ENCODE measurements at places on chromosomes 11 and 22.

GRCh38 chr11:102168481-102168880, 58.2 kb downstream of the YAP1 start:
- no peak for DNase-seq

GRCh38 chr11:34680206-34680605, 59.3 kb downstream of the EHF start:
- DNase-seq: peak; percentile 50

- DNase-seq: no peak
Measured at GRCh38 chr11:30447058-30447640, 124.2 kb downstream of the ARL14EP start.

- DNase-seq: no peak
Measured at GRCh38 chr11:60338053-60338452, 11.0 kb downstream of the MS4A6E start.

- no peak for DNase-seq
Measured at GRCh38 chr11:114128399-114128798, 68.9 kb downstream of the ZBTB16 start.

DNA sequence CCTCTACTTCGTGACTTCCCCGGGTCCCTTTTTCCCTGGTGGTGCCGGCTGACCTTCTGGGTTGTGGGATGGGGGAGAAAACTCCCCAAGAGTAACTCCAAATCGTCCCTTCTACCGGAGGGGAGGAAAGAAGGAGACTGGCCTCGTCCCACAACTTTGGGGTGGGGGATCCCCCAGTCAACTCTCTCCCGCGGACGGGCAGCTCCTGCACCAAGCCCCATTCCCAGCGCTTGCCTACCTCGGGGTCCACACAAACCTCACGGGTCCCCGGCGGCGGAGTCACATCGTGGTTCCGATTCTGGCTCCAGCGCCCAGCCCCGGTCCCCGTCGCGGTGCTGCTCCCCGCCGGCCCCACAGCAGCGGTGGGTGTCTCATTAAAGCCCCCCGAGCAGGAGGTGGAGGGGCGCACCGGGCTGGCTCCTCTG, 317 bp downstream of the BDNF start:
- no peak for DNase-seq

GRCh38 chr11:112229746-112230433, 3.7 kb downstream of the PTS start:
- DNase-seq: peak; percentile 82

DNA sequence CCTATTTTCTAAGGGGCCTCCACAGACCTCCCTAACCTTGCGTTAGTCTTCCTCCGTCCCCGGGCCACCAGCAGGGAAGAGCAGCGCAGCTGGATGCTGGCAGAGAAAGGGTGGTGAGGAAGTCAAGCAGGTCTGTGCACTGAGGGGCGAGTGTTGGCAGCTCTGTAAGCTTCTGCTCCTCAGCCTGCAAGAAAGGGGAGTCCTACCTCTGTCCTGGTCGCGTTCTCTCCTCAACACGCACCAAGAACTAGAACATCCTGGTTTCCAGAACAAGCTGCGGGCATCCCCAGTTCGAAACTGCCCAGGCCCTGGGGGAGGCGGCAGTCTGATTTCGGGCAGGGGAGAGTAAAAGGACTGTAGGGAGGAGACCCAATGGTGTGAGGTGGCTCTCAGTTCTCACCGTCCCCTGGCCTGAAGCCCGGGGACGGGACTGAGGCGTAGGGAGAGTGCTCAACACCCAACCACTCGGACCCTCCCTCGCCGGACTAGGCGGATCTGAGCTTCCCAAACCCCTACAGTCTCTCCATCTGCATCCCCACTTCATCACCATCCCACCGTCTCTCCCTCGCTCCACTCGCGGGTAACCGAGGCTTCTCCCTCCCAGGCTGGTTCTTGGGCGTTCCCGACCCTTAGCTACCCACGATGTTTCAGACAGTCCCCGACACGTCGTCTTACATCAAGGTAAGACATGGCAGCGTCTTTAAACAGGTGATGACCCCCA, 7.7 kb upstream of the FLI1 start:
- no peak for DNase-seq

DNA sequence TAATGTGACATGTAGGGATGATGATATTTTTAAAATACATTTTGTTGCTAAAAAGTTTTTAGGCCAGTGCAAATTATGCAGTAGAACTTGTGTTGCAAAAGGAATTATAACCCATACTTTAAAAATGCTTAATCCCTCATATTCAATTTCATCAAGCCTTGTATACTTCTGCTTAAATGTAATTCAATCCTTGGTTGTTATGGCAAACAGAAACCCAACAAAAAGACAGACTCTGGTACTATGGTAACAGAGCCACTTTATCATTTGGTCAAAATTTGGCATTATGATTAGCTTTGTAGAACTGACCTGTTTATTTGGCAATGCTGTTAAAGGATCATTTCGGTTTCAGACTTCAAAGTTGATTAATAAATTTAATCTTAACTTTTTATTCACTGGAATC, 284.8 kb downstream of the TMEM135 start:
- no peak for DNase-seq

DNA sequence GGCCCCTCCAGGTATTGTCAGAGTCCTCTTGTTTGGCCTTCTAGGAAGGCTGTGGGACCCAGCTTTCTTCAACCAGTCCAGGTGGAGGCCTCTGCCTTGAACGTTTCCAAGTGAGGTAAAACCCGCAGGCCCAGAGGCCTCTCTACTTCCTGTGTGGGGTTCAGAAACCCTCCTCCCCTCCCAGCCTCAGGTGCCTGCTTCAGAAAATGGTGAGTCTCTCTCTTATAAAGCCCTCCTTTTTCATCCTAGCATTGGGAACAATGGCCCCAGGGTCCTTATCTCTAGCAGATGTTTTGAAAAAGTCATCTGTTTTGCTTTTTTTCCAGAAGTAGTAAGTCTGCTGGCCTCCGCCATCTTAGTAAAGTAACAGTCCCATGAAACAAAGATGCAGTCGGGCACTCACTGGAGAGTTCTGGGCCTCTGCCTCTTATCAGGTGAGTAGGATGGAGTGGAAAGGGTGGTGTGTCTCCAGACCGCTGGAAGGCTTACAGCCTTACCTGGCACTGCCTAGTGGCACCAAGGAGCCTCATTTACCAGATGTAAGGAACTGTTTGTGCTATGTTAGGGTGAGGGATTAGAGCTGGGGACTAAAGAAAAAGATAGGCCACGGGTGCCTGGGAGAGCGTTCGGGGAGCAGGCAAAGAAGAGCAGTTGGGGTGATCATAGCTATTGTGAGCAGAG, at the start of gene CD3E:
Gene CD3E, plus strand, starts transcription at position 163 of the 681 bp plus-strand sequence. Its CDS starts 223 bp downstream, at position 386.
- no peak for DNase-seq

- DNase-seq: peak; percentile 82
Measured at GRCh38 chr22:20979243-20979809, 2.8 kb upstream of the LZTR1 start.

- DNase-seq: no peak
Measured at GRCh38 chr22:37734964-37735451, 38.2 kb downstream of the TRIOBP start.

- no peak for DNase-seq
Measured at GRCh38 chr11:76102802-76103201, 103.5 kb downstream of the WNT11 start.

DNA sequence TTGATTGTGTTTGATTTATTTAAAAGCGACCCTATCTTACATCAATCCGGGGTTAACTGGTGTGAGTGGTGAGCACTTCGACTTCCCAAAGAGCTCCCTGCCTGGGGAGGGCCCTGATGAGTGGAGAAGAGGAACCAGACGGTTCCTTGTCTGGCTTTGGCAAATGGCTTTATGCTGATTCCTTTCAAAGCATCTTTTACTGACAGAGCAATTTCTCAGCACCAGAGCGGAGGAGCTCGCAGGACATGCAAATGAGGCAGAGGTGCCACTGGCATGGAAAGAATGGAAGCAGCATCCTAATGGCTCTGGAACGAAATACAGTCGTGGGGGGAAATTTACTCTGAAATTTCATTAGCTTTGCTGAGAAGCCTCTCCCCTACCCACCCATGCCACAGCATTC, 410.9 kb upstream of the B3GAT1 start:
- no peak for DNase-seq

GRCh38 chr11:101916422-101916821, at the start of gene ANGPTL5:
Gene ANGPTL5 (minus strand): TSS chr11:101916522. CDS start chr11:101907909, 8,613 bp downstream.
- no peak for DNase-seq

DNA sequence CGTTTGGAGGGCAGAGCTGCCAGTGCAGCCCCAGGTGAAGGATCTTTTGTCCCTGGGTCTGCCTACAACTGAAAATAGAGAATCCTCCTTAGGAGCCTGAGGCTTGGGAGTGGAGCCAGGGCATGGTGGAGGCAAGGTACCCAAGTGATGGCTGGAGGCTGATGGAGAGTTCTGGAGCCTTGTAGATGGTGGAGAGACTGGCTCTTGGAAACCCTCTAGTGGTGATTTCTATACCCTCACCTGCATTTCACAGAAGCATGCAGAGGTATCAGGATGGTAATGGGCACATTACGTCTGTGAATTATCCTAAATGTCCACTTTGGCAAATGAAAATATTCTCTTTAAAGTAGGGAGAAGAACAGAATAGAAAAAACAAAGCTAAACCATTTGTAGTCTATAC, 44.4 kb downstream of the INSC start:
- peak; percentile 77 for DNase-seq

GRCh38 chr11:126914941-126915340, 85.6 kb downstream of the KIRREL3 start:
- DNase-seq: peak; percentile 36

- DNase-seq: peak; percentile 19
Measured at GRCh38 chr11:120527111-120527761, 15.7 kb downstream of the GRIK4 start.

GRCh38 chr22:44026630-44027511, 2.8 kb downstream of the PARVB start:
- DNase-seq: peak; percentile 42

GRCh38 chr22:44642096-44642644, 59.8 kb upstream of the PRR5 start:
- DNase-seq: no peak

GRCh38 chr22:46484156-46484860, 53.1 kb downstream of the CELSR1 start:
- DNase-seq: no peak

GRCh38 chr11:12017243-12017678, 8.8 kb upstream of the DKK3 start:
- DNase-seq: peak; percentile 89

GRCh38 chr11:121210445-121211080, 82.0 kb upstream of the SC5D start:
- DNase-seq: no peak

- no peak for DNase-seq
Measured at GRCh38 chr22:37378642-37379058, 48.6 kb downstream of the ELFN2 start.

DNA sequence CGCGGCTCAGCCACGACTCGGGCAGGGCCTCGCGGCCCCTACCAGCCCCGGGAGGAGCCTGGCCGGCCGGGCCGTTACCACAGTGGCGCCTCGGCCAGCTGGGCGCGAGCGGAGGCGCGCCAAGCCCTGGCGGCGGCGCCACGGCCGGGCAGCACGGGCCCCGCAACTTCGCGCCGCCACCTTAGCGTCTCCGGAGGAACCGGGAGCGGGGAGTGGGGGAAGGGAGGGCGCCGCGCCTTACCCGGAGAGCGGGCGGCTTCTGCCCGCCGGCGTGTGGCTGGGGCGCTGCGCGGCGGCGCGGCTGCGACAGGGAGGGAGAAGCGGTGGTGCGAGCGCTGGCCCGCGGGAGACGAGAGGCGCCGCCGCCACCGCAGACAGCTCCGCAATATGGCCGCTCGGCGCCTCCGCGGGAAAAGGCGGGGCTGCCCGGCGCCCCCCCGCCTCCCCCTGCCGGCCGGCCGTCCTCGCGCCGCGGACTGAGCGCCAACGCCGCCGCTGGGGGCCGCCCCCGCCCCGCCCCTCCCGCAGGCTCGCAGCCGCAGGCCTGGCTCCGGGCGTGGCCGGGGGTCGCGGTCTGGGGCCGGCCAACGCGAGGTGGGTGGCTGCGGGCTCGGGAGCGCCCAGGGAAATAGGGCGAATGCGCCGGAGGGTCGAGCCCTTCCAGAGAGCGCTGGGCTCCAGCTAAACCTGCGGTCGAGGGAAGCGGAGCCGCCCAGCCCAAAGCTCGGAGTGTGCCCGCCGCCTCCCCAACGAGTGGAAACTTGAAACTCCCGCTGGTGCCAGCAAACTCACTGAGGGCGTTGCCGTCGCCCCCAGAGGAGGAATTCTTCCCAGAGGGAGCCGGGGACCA, at the start of gene RDX:
Gene RDX, minus strand, starts transcription at position 389 of the 850 bp plus-strand sequence. CDS start 16,922 bp downstream, outside the sequence.
- peak; percentile 65 for DNase-seq

GRCh38 chr11:133343951-133344350, 188.3 kb downstream of the OPCML start:
- no peak for DNase-seq

DNA sequence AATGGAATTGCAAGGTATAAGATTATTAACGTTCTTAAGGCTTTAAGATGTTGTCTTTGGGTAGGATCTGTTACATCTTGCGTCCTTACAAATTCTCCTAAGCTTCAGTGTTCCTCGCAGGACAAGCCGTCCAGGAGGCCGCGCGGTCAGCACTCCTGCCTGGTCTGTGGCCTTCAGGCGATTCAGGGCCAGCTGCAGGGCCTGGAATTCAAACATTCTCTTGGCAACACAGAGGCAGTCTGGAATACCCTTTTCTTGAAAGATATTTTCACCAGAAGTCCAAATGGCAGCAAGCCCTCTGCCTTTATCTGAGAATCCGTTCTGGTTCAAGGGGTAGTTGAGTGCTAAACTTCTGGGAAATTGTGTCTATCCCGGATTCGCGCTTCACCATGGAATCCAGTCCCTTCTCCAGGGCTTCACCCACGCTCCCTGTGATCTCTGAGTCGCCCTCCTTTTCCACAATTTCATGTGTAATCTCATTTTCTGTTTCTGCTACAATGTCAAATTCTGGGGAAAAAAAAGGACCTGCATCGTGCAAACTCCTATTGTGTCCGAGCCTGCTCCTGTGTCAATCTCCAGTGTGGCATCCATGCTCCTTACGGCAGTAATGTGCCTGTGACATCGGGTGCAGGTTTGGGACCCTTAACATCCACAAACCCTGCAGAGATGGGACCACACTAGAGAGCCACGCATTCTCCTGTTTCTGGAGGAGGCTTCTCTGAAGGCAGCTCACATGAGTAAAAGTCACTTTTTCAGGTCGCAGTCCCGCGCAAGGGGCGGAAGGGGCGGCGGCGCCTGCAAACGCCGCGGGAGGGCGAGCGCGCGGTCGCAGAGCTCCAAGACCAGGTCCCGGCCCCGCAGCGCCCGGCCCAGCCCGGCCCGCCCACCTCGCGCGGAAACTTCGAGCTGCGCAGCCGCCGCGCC, 25.4 kb upstream of the SORL1 start:
- DNase-seq: no peak

Measured in fibroblast of mammary gland (primary cell).